ENCODE measurements at places on chromosomes 13 and 19.

DNA sequence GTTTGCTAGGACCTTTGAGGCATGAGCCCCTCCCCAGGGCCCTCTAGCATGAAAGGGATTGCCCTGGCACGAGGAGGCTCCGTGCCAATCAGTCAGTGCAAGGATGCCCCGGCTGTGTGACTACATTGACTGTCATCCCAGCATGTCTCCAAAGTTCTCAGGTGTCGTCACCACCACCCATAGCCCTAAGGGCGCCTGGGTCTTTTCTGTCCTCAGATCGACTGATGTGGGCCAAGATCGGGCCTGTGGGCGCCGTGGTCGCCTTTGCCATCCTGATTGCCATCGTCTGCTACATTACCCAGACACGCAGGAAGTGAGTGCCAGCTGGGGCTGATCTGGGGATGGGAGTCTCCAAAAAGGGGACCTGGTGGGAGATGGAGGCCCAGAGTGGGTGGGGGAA is 18.4 kb downstream of the MAG start:
- DNase-seq: no peak

- DNase-seq: no peak
These were observed 79.3 kb downstream of the CRYL1 start for GRCh38 chr13:20446405-20446804.

DNA sequence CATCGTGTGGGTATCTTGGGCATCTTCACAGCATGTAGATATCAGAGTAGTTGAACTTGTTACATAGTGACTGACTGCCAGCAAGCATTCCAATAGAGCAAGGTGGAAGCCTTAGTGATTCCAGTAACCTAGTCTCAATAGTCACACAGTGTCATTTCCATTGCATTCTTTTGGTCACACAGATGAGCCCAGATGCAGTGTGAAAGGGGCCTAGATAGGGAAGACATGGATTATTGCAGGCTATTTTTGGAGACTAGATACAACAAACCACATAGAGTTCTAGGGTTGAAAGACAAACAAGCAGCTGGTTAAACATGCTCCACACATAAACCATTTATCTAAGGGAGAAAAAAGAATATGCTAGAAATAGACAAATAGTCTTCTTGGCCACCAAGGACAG is 553.5 kb downstream of the DCT start:
- DNase-seq: no peak

DNA sequence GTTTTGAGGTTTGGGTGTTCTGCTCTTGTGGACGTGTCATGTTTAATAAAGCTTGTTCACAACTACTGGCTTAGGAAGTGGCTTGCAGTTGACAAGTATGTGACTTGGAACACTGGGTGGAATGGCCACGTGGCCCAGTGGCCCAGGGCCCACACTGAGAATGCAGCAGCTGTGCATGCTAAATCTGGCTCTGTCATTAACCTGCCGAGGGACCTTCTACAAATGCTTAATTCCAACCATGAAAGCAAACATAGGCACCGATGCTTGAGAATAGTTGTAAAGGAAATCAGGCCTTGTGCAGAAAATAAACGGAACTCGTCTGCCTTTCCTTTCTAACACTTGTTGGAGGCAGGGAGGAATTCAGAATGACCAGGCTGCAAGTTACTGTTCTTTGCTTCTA is 11.6 kb upstream of the CLDN10 start:
- peak; percentile 80 for DNase-seq

DNA sequence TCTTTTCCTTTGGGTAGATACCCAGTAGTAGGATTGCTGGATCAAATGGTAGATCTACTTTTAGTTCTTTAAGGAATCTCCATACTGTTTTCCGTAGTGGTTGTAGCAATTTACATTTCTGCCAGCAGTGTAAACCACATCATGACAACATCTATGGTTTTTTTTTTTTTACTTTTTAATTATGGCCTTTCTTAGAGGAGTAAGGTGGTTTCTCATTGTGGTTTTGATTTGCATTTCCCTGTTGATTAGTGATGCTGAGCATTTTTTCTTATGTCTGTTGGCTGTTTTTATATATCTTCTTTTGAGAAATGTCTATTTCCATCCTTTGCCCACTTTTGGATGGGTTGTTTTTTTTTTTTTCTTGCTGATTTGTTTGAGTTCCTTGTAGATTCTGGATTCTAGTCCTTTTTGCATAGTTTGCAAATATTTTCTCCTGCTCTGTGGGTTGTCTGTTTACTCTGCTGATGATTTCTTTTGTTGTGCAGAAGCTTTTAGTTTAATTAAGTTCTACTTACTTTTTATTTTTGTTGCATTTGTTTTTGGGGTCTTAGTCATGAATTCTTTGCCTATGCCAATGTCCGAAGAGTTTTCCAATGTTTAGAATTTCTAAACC is 38.8 kb downstream of the TDRD3 start:
- DNase-seq: no peak

- no peak for DNase-seq
These were observed 216.5 kb downstream of the TSHZ3 start for GRCh38 chr19:31132753-31133110.

DNA sequence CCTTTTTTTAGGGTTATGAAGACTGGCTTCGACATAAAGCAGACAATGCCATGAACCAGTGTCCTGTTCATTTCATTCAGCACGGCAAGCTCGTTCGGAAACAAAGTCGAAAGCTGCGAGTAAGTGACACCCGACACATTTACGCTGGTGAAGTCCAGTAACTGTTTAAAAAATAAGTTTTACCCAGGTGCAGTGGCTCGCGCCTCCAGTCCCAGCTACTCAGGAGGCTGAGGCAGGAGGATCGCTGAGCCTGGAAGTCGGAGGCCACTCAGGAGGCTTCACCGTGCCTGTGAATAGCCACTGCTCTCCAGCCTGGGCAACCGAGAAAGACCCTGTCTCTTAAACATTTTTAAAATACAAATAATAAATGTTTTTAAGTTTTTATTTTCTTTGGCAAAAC is 120.8 kb downstream of the ATP11A start:
- DNase-seq: no peak

- no peak for DNase-seq
These were observed 4.3 kb downstream of the RRAS start for GRCh38 chr19:49635530-49636232.

DNA sequence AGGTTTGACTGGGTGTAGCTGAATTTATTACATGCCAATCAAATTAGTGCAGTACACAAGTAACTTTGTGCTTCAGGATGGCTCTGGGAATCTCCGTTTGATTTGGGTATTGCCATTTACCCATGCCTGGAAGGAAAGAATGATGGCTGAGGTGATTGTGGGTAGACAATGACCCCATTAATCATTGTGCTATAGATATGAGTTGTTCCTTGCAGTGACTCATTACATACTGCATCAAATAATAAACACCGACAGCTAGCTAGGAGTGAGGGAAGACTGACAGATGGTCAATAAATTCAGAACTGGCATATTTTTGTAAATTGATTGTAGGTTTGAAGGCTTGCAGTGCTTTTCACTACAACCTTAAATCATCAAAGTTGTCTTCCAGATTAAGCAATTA is 1069.5 kb downstream of the DIAPH3 start:
- DNase-seq: no peak

DNA sequence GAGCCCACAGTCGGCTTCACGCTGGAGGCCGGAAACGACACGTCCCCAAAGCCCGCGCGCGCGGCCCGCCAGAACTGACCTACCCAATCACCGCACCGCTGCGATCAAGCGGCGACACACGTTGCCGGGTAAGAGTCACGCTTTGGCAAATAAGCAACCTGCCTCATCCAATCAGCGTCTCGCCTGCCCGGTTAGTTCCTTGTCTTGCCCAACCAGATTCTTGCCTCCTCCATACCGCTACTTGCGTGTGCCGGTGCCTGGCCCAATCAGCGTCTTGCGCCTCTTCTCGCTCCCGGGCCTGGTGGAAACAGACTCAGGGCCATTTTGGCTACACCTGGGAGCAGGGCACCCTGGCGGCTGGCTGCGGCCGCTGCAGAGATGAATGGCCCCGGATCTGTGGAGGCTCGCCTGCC is 11.6 kb upstream of the ZNF544 start:
- DNase-seq: no peak

- DNase-seq: peak; percentile 62
These were observed 5.8 kb upstream of the ERCC2 start for GRCh38 chr19:45376045-45376724.

- no peak for DNase-seq
These were observed 6.0 kb upstream of the NCCRP1 start for GRCh38 chr19:39190768-39191167.
